Ureter (tissue), 1 donor: ENCODE measurements at places on chromosomes 2 and 18. TPM values are rescaled to one million over a fixed set of nuclear protein-coding genes. Genes with fewer than 3 reads are reported as not detected.

Gene ADAM23
- 0.78 TPM for total RNA-seq

Gene C2orf66
- total RNA-seq, result 1.0 TPM

Gene ACMSD
- total RNA-seq, result not detected

Gene ACTG2
- 918 TPM for total RNA-seq

Gene XRCC5
- total RNA-seq, result 282 TPM

Gene ELMOD3
- total RNA-seq, result 23.3 TPM

Gene CPLX4
- not detected for total RNA-seq

Gene SPP2
- total RNA-seq, result not detected

Gene PROC
- not detected for total RNA-seq

Gene SLC19A3
- 1.9 TPM for total RNA-seq

Gene SPEG
- total RNA-seq, result 76.6 TPM

Gene NOSTRIN
- 31.4 TPM for total RNA-seq

Gene FBXO36
- total RNA-seq, result 3.4 TPM

Gene NGEF
- 8.1 TPM for total RNA-seq

Gene SLC9A4
- 23.5 TPM for total RNA-seq

Gene IL1B
- 3.5 TPM for total RNA-seq

Gene SULT6B1
- not detected for total RNA-seq

Gene KCTD1
- 17.9 TPM for total RNA-seq

Gene DUSP28
- 6.2 TPM for total RNA-seq

Gene ATG4B
- 82.9 TPM for total RNA-seq

Gene DHRS9
- 1.1 TPM for total RNA-seq

Gene SPRED2
- 55.4 TPM for total RNA-seq

Gene OLA1
- total RNA-seq, result 80.9 TPM

Gene SNED1
- total RNA-seq, result 41.8 TPM

Gene PLEK
- total RNA-seq, result 3.7 TPM

Gene TMEM17
- 2.0 TPM for total RNA-seq

Gene CIB4
- total RNA-seq, result not detected

Gene CTAGE1
- not detected for total RNA-seq

Gene CGREF1
- total RNA-seq, result 1.9 TPM

Gene RGPD5
- 68.3 TPM for total RNA-seq

Gene EHBP1
- total RNA-seq, result 62.2 TPM

Gene TMEM200C
- 0.60 TPM for total RNA-seq

Gene TUBA3E
- total RNA-seq, result not detected

Gene GKN2
- not detected for total RNA-seq

Gene CLASP1
- 74.8 TPM for total RNA-seq

Gene GAD1
- 0.57 TPM for total RNA-seq

Gene SCN7A
- total RNA-seq, result 5.0 TPM

Gene FZD7
- total RNA-seq, result 24.2 TPM

Gene SEMA4F
- total RNA-seq, result 9.1 TPM

Gene MERTK
- total RNA-seq, result 33.5 TPM

Gene ARHGAP25
- total RNA-seq, result 14.7 TPM

Gene C2orf72
- total RNA-seq, result 1.0 TPM

Gene HOXD12
- not detected for total RNA-seq

Gene CCDC68
- total RNA-seq, result 16.5 TPM

Gene EMILIN1
- total RNA-seq, result 65.8 TPM

Gene PROKR1
- total RNA-seq, result not detected

Gene HRH4
- total RNA-seq, result not detected

Gene UGT1A4
- 23.2 TPM for total RNA-seq

Gene FAM237A
- not detected for total RNA-seq
